ENCODE measurements at places on chromosomes 7 and 10.

GRCh38 chr10:6746782-6747181 is 166.7 kb upstream of the PRKCQ start:
- no peak for DNase-seq

DNA sequence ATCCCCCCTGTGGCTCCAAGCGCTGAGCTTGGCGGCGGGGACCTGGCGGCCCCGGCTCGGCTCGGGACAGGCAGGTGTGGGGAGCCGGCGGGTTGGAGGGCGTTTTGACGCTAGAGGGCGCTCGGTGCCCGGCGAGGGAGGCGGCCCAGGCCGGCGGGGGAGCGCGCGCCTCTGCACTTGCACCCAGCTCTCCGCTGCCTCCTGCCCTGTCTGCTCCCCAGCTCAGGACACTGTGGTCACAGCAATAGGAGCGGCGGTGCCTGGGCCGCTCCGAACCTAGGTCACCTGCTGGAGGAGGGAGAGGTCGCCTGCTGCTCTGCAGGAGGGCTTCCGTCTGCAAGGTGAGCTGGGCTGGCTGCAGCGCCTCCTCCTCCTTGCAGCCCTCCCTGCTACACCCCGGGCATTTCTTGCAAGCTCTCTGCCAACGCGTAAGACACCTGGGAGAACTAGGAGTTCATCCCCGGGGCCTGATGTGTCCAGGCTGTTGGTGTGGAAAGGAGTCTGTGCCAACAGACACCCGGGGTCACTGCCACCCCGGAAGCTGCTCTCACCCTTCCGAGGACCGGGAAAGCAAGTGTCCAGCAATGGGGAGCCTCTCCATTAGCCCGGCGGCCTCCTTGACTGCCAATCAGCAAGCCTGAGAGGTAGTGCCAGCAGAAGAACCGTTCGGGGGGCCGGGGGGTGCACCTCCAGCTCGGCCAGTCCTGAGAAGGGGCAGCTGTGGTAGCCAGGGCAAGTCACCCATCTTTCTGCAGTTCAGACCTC is 620.4 kb downstream of the GALNT17 start:
- no peak for DNase-seq

- no peak for DNase-seq
Measured at GRCh38 chr7:33707427-33707826, 197.9 kb upstream of the BMPER start.

DNA sequence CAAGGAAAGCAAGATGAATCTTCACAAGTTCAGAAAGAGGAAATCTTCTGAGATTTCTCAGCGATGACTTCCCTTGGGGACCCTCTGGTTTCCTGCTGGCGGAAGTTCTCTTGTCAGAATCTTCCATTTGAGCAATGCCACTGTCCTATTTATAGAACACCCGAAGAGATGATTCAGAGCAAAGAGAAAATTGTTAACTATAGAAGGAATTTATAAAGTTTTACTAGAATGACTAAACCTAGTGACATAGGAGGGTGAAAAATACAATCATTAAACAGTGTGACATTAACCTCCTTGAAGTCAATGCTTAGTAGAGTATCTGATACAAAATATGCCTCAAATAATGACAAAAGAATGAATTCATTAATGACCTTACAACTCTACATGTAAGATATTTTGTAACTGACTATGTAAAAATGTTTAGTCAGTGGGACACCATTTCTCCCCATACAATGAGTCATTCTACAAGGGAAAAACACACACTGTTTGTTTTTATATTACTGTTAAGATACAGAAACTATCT is 206.5 kb upstream of the CNTNAP2 start:
- DNase-seq: no peak

- DNase-seq: no peak
Measured at GRCh38 chr10:94178475-94179253, 184.1 kb downstream of the NOC3L start.

- no peak for DNase-seq
Measured at GRCh38 chr7:103598326-103598905, 152.4 kb upstream of the SLC26A5 start.

- DNase-seq: no peak
Measured at GRCh38 chr10:103353281-103353680, 2.3 kb upstream of the PCGF6 start.

DNA sequence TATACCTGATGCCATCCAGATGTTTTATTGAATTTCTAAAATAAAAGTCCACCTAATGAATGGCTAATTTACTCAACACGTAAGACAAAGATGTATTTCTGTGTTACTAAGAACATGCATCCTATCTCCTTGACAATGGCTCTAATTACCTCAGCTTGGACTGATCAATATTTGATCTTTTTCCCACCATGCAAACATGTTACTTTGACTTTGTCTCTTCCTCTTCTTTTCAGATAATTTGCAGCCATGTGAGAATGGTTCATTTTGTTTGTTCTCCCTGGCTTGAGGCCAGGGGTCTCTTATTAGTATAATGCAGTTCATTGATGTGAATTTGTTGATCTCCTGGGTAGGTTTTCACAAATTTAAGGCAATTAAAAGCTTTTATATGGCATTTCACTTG is 302.1 kb downstream of the ADK start:
- DNase-seq: no peak

DNA sequence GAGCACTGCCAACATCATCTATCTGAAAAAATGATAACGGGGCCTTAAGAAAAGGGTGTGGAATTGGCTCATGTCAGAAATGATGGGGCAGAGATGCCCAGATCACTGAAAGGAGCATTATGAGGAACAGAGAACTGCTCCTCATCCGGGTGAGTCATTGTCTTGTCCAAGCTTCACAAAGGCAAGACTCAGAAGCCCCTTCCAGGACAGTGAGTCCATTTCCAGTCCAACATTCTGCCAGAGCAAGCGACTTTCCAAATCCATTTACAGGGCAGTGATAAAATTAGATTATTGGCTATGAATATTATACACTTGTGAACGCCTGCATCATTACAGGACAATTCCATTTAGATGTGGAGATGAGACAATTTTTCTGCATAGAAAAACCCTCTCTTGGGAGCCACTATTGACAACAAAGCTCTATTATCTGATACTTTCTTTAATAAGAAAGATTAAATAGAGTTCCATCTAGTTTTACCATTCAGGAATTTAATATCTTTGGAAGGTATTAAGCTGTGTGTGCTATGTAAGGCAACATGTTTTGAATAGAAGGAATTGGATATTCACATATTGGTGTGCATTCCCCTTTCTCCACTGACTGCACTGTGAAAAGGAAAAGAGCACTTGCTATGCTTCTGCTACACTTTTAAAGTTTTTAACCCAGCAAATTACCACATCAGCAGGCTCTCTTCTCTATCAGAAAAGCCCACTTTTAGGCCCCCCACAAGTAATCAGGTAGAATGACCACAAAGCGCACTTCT is 159.6 kb downstream of the NRP1 start:
- DNase-seq: no peak

GRCh38 chr7:5629941-5630340 is 151.5 kb downstream of the RNF216 start:
- DNase-seq: no peak

- DNase-seq: no peak
Measured at GRCh38 chr7:131244259-131244852, 83.3 kb upstream of the MKLN1 start.

- DNase-seq: no peak
Measured at GRCh38 chr7:77752016-77752415, 46.2 kb downstream of the TMEM60 start.

DNA sequence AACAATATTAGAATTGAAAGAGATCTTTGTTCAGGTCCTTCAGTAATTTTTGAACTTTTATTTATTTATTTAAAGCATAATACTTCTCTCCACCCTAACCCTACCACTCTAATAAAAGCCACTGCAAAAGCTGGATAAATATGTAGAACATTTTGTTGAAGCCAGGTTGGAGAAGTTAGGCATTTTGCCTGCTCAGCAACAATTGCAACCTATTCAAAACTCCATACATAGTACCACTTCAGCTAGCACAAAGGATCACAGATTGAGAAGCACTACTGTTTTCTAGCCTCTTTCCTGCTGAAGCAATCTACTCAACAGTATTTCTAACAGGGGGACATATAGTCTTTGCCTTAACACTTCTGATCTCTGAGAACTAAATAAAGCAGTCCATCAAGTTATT is 25.0 kb downstream of the RUNDC3B start:
- no peak for DNase-seq

DNA sequence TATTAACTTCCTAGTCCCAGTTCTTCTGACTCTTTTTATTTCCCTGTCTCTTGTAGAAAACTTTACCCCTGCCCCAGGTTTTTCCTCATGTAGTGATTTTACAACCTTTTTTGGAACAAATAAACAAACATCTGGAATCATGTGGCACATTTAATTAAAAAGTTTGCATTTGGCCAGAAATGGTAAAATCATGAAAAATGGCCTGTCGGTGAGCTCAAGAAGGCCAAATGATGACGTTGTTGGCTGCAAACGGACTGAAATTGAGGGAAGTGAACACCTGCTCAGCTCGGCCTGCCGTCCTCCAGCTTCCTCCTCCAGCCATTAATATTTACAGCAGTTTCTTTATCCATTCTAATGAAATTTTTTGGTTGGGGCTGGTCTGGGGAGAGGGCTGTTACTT is 902.8 kb downstream of the LRMDA start:
- DNase-seq: no peak

DNA sequence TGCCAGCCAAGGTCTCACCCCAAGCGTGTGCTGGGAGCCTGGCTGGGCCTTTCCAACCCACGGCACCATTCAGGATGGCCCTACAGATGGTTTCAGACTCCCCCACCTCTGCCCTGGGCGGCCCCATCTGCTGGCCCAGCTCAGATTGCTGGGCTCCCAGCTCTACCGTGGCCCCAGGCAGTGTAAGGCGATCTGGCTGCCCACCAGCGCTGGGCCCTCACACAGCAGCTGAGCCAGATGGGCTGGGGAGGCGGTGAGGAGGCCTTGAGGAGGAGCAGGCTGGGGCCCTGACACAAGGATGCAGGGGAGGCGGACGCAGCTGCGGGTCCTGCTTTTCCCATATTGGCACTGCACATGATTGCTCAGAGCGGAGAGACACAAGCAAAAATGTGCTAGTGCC is 162.8 kb downstream of the NRF1 start:
- no peak for DNase-seq

- no peak for DNase-seq
Measured at GRCh38 chr7:111238886-111239285, 148.0 kb downstream of the LRRN3 start.

DNA sequence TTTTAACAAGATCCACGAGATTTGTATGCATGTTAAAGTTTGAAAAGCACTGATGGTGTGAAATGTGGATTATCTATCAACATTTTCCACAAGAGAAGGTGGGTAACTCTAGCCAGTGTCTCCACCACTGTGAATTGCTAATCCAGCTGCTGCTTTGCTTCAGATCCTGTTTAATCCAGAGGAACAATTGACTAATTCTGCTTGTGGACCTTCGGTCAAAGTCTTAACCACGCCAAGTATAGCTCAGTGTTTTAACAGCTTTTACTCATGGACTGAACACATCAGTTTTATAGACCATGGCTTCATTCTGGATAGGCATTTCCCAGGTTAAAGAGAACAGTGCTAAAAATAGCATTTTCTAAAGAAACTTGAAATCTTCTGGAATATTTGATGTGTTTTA is 23.5 kb downstream of the ADK start:
- no peak for DNase-seq

GRCh38 chr10:6689036-6689435 is 109.0 kb upstream of the PRKCQ start:
- DNase-seq: no peak

DNA sequence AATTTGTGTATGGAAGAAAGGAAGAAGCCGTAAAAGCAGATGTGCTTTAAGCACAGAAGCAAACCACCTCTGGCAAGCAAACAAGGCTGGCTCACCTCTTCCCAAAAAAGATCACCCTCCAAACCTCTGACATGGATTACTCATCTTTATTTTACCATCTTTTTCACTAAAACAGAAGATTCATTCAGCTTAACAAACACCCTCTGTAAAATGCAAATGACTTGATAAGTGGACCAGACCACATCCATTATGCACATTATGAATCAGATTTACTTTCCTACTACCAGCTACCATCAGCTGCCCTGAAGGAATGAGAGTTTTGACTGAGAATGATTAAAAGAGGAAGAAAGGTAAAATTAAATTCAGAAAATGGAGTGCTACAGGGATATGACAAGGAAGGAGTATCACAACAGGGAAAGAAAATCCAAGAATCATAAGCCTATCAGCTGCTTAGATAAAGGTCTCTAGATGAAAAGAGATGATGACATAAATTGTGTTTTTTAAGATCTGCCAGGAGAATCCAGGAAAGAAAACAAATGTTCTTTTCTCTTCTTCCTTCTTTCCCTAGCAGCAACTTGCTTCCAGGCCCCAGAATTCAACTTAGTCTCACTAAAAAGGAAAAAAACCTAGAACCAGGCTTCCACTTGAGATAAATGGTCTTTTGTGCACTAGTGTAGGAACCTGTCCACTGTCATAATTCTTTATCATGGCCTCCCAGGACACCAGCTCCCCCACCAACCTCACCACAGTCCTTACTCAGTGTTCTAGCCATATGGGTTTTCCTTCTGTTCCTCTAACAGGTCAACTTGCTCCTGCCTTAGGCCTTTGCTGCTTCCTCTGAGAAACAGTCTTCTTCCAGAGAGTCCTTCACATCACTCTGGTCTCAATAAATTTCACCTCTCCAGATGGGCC is 47.4 kb downstream of the JAZF1 start:
- no peak for DNase-seq

DNA sequence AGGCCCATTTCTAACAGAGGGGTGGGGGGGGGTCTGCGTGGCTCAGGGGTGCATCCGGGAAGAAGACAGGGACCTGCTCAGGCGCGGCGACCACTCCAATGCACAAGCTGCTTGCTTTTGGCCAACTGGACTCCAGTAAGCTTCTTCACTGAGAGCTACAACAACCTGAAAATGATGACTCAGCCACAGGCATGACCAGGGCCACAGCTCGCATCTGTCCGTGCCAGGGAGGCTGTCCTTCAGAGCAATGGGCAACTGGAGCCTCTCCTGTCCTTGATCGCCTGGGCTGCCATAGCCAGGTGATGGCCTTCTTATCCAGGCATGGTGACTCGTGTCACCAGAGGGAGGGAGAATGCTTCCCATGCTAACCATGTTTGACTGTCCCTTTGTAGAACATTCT is 81.6 kb upstream of the RNF32 start:
- no peak for DNase-seq

DNA sequence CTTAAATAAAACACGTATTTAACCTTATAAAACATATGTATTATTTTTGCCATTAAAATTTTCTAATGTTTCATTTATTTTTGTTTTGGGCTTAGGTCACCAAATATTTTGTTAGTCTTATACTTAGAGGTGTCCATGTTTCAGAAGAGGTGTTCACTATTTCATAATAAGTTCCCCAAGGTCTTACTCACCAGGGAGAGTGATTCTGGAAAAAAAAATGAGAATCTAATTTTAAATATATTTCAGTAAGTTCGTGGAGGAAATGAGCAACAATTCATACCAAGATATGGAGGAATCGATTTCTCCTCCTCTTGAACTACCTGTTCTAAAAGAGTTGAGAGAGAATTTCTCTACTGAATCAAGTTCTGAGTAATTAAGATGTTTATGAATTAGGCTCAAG is 271.6 kb upstream of the SLC26A5 start:
- DNase-seq: no peak

All from stimulated activated CD4-positive, alpha-beta T cell treated with anti-CD3 and anti-CD28 coated beads, Interleukin-1b, Interleukin-23, amount 100 ng/mL, for 4 hours (primary cell).